NCI-H1436 treated with DMSO at 0.1 percent for 48 hours (cell line): ENCODE measurements at places on chromosomes 7 and 10.
A peak's percentile ranks its signal among the peaks of the same experiment; 100 is the strongest.

DNA sequence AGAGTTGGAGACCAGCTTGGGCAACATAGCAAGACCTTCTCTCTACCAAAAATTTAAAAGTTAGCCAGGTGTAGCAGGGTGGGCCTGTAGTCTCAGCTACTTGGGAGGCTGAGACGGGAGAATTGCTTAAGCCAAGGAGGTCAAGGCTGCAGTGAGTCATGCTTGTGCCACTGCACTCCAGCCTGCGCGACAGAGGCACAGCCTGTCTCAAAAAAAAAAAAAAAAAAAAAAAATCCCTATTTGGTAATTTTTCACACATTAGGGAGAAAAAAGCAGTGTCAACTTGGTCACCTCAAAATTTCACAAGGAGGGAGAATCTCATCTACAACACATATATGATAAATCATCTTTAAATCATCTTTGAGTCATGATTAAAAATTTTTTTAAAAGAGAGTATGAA, 6.4 kb upstream of the ZNF398 start:
- no peak for DNase-seq

DNA sequence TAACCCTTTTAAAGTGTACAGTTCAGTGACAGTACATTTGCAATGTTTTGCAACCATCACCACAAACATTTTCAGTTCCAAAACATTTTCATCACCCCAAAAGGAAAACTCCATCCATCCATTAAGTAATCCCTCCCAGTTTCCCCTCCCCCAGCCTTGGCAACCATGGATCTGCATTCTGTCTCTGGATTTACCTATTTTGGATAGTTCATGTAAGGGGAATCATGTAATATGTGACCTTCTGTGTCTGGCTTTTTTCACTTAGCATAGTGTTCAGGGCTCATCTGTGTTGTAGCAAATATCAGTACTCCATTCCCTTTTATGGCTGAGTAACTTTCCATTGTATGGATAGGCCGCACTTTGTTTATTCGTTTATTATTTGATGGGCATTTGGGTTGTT, 13.0 kb downstream of the PALD1 start:
- DNase-seq = no peak

GRCh38 chr7:134941185-134941900, 45.0 kb upstream of the AGBL3 start:
- no peak for DNase-seq

DNA sequence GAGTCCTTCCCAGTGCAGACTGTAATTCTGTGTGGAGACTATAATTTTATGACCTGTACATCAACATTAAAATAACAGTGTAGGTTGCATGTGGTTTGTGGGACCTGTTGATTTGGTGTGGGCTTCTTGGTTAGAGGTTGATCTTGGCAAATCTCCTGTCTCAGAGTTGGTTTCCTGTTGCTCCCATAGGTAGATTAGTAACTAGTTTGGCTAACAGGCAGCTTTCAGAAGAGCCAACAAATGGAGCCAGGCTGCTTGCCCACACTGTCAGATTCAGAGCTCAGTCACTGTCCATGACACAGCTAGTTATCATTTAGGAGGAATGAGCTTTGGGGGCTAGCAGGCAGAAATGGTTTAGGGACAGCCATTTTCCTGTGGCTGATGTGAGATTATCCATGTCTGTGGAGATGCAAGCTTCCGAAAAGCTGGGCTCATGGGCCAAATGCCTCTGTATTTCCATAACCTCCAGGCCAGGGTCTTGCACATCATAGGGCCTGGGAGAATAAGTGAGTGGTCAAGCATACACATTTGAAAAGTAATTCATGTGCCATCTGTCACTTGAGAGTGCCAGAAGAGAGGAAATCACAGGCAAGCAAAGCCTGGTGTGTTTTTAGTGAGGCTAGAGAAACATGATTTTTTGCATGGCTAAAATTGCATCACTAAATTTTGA, 33.4 kb downstream of the CCM2 start:
- DNase-seq = no peak

DNA sequence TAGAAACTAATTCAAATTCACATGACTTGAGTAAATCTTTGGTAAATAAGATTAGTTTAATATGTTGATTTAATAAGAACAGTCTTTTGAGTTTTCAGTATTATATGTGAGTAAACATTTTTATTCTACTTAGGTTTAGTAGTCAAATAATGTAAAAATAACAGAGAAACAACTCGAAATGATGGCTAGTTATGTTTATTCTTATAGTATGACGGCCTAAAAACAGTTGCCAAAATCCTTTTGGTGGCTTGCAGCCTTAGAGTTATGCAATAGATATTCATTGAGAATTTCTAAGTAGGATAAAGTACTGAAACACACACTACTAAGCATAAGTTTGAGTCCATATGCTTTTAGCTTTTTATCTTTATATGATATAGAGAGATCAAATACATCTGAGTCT, 184.8 kb downstream of the GNAI1 start:
- DNase-seq = no peak

GRCh38 chr10:102962267-102962666, 44.2 kb downstream of the CNNM2 start:
- DNase-seq = no peak

- DNase-seq = no peak
Observed at GRCh38 chr7:431658-432111, 88.0 kb downstream of the PDGFA start.

GRCh38 chr10:35643151-35644049, 1.3 kb upstream of the FZD8 start:
- DNase-seq = peak; percentile 60

DNA sequence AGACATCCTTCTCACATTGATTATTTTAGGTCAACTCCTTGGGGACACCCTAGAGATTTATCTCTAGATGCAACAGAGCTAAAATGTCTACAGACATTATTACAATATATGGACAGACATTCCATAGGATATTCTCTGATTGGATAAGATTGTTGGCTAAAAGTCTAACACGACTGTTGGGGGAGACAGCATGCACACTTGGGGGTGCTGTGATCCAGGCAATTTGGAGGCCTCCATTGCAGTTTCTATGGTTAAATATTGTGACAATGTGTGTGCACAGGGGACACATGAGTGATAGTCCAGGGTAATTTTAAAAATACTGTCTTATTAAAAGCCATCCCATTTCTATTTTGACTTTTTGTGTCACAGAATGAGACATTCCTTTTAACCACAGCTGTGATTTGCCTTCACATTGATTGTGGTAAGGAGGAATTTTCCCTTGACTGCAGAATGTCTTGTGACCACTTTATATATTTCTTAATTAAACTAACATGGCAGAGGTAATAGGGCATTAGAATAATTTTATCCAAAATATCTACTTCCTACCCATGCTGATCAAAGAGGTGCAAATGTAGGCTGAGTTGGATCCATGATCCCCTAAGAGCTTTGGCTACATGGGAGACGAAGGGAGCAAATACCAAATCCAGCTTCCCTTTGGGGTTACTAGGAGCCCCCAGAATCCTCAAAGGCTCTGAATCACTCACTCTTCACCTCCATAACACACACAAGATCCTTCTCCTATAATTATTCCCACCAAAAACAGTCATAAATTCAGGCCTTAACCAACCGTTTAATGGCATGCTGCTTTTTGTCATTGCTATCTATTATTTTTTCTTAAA, 7.3 kb downstream of the TFPI2 start:
- no peak for DNase-seq

- no peak for DNase-seq
Observed at GRCh38 chr10:8312079-8312478, 257.6 kb downstream of the GATA3 start.

GRCh38 chr10:131806646-131807317, 94.0 kb upstream of the PPP2R2D start:
- DNase-seq = no peak

DNA sequence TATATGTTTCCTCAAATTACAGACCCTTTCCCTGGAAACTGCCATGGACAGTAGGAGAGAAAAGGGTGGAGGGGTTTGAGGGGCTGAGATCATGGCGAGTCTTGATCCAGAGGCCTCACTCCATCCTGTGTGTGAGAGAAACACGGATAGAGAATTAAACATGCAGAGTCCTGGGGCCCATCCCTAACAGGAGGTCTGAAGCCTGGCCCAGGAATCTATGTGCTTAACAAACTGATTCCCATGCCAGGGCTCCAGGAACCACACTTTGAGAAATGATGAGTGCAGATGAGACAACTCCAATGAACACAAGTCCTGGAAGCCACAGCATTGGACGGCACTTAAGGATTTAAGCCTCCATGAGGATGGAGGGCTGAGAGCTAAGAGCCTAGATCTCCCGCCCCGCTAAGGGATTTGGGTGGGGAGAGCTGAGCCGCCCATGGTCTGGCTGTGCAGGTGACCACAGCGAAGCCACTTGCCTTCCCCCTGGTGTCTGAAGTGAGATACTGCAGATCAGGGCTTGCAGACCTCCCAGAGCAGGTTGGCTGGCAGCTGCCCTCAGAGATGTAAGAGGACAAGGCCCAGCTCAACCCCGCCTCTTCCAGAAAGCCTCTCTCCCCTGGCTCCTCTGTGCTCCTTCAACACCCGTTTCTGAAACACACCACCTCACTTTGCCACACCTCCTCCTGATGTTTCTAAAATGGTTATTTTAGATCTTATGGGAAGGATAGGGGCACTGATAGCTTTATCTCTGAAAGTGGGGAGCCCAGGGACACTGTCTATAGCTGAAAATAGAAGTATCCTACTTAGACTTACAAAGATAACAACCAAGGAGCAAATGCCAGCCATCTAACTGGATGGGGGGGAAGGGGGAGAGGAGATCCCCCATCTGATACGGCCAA, 24.8 kb upstream of the EIF5AL1 start:
- DNase-seq = no peak

- DNase-seq = no peak
Observed at GRCh38 chr10:101858723-101859500, 15.3 kb upstream of the KCNIP2 start.

DNA sequence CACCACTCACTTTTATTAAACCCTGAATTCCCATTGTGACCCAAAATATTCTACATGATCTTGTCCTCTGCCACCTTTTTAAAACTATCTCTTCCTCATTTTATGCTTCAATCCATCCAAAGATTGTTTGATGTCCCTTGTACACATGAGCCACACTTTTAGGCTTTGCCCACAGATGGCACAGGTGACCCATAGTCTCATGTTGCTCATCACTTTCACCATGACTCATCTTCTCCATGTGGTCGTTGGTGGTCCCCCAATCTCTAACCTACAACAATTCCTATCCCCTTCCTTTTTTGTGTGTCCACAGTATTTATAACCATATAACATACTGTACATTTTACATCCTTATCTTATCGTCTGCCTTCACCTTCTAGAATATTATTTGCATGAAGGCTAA, 271.5 kb upstream of the ZWINT start:
- no peak for DNase-seq

DNA sequence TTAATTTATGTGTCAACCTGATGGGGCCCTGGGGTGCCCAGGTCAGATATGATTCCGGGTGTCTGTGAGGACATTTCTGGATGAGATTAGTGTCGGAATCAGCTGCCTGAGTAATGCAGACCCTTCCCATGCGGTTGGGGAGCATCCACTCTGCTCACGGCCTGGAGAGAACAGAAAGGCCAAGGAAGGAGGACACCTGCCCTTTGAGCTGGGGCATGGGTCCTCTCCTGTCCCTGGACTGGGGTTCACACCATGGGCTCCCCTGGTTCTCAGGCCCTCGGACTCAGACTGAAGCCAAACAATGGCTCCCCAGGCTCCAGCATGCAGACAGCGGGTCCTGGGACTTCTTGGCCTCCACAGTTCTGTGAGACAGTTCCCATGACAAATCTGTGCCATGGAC, 94.3 kb downstream of the BMS1 start:
- no peak for DNase-seq

DNA sequence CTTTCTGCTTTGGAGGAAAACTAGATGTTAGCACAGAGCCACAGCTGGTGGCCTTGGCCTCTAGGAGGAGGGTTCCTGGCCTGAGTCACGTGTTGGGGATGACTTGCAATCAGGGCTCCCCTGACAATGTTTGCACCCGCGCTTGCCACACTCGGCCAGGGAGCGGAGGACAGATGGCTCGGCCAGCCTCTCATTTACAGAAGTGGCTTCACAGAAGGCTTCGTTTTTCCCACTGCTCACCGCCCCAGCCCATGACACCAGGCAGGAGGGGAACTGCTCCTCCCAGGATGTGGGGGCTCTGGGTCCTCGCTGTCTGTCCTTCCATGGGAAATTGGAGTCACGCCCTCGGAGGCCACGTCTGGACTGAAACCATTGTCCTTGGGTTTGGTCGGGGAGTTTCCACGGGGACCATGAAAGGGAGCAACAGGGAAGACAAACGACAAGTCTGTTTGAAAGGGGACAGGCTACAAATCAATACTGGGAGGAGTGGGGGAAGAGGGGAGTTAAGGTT, 49.6 kb upstream of the UBE3C start:
- no peak for DNase-seq
